ENCODE measurements at places on chromosomes 7 and 10.

DNA sequence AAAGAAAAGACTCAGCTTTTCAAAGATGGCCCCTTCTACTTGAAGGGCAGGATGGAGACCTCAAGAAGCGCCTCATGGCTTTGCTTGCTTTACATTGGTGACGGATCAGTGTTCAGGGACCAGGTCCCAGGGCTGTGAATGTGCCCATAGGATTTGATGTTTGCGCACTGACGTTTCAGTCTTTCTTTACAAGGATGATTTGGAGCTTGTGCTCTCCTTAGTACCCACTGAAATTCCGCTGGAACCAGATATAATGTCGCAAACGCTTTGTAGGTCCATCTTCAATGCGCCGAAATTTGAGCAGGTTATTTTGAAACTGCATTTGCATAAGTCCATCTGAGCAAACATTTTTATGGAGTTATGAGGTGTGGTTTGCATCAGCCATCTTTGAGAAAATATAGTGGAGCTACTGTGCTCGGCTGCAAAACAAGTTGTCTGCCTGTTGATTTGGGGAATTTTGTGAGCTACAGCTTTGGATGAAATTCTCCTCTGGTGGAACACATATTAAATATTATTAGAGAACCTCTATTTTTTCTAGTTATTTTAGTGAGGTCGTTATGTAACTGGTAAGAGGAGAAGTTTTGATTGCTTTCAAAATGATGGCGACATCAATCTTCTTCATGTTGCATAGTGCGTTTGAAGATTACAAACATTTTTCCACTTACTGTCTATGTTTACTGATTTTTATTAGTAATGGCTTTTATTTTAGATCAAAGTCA, 2.4 kb downstream of the RBM20 start:
- DNase-seq: no peak

DNA sequence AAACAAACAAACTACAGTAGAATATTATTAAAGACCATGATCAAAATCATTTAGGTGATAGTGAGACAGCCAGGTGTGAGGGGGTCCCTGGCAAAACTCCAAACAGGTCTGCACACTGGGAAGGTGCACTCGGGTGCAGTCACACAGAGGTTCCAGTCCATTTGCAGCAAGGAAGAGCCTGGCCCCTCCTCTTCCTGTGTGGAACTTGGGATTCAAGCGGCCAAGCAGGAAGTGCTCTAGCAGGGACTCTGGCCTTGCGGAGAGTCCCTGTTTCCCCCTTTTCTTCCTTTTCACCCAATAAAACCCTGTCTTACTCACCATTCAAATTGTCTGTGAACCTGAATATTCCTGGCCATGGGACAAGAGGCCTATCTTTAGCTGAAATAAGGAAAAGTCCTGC, 181.8 kb downstream of the LRRTM3 start:
- no peak for DNase-seq

GRCh38 chr7:67019562-67020390, 23.1 kb downstream of the TYW1 start:
- DNase-seq: peak; percentile 18

DNA sequence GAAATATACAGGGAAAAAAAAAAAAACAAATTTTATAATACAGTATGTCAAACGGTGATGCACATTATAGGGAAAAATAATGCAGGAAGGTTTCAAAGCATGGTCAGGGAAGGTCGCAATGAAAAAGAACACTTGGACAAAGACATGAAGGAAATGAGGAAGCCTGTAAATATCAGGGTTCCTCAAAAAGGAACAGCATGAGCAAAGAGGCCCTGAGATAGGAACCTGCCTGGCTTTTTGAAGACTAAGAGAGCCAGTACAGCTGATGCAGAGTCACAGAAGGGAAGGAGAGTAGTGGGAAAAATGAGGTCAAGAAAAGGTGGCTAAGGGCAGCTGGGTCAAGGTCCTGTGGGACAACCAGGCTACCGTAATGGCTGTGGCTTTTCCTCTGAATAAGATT, 1.9 kb downstream of the VPS41 start:
- no peak for DNase-seq

GRCh38 chr10:64463406-64463805, 942.2 kb downstream of the REEP3 start:
- no peak for DNase-seq

- DNase-seq: no peak
Observed at GRCh38 chr7:155477476-155477875, 19.5 kb downstream of the EN2 start.

GRCh38 chr10:32337350-32337749, 9.6 kb downstream of the EPC1 start:
- no peak for DNase-seq

DNA sequence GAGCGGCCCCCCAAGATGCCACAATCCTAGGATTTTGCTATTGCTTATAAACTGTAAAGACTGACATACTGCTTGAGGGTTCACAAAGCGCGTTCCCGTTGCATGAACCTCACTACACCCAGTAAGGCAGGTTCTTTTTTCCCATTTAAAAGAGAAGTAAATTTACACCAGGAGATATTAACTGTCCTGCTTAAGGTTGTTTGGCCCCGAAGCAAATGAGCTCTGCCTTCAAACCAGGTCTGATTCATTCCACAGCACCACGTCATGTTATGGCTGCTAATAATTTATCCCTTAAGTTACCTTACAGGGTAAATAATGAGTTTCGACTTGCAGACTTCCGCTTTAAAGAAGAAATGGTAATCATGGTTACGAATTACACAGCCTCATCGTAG, 559 bp upstream of the FKBP14 start:
- DNase-seq: peak; percentile 76

DNA sequence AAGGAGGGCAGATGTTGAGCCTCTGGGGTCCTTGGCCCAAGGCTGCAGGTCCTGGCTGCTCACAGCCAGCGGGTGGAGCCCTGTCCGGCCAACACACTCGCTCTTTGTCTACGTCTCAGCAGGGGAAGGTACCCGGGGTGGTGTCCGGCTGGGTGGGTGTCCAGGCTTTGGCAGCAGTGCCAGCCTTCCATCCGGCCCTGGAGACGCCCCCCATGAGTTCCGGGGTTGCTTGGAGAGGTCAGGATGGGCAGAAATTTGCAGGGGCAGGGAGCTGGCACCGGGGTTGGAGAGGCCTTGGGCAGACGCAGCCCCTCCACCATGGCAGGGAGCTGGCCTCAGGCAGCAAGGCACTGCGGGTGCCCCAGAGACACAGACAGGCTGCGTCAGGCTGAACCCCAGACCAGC, 42.2 kb upstream of the ELN start:
- DNase-seq: no peak

- no peak for DNase-seq
Observed at GRCh38 chr10:1137499-1138163, 81.4 kb downstream of the WDR37 start.

- DNase-seq: peak; percentile 8
Observed at GRCh38 chr7:84317536-84317935, 122.9 kb upstream of the SEMA3A start.

DNA sequence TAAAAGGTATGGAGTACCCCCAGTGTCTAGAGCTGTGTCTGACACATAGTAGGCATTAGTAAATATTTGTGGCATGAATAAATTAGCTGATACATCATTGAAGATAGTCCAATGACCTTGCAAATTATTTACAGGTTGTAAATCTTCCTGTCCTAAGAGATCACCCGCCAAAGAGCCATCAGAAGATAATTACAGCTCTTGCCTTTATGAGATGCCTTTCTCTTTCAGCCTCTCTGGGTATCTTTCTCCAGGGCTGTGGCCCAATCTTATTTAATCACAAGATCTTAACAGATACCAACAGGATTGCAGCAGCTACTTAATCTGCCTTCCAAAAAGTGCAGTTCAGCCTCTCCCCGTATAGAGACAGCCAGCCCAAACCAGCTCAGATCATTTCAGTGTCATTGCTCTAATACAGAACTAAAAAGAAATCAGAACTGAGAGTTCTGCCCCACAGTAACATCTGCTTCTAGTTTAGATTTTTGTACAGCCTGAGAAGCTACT, 41.5 kb downstream of the MYOF start:
- DNase-seq: peak; percentile 51

GRCh38 chr7:37531225-37531624, 82.6 kb upstream of the ELMO1 start:
- no peak for DNase-seq

GRCh38 chr10:13922586-13922985, 335.8 kb downstream of the PRPF18 start:
- DNase-seq: peak; percentile 26

DNA sequence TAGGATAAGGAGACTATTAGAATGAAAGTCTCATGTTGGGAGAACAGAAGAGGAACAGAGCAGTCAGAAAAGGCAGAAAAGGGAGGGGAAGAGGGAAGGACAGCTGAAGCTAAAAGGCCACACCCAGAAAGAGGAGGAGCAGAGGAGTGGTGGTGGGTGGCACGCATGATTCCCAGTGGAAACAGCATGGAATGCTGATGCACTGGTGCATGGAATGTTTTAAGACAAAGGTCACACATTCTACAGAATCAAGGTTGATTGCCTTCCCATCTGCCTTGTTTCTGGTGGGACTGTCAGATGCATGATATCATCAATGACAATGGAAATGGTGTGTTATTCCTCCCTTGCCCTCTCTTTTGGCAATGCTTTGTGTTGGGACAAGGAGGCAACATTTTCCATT, 285.4 kb upstream of the MKI67 start:
- DNase-seq: no peak

DNA sequence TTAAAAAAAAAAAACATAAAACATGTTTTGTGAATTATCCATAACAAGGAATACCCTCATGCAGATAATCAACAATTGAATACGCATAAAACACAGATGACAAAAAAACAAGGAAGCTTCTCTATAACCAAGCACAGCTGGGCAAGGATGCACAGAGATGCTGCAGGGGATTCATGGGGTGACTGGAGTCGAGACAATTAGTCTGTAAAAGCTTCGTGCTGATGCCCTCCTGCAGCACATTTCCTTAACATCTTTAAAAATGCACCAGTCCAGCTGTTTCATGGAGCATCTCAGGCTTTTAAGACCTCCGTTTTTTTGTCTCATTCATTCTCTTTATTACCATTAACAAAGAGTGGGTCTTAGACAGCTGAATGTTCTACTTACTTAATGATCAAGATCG, 794.0 kb upstream of the C7orf33 start:
- DNase-seq: no peak

DNA sequence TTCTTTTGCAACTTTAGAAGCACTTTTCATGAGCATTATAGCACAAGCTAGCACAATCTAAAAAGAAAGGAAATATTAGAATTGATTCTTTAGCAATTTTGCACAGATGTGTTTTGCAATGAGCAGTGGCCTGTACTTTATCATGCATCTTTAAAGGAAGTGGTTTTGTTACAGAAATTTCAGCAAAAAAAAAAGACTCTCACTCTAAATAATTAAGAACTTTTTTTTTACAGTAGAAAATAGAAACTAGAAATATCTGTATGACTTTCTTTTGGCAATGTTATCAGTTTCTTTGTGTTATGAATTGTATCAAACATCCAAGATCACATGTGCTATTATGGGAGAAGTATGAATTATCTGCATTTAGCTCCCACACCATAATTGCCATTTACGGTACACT, 195.7 kb upstream of the KLF6 start:
- no peak for DNase-seq

GRCh38 chr10:43202657-43203447, 64.0 kb downstream of the RASGEF1A start:
- no peak for DNase-seq

DNA sequence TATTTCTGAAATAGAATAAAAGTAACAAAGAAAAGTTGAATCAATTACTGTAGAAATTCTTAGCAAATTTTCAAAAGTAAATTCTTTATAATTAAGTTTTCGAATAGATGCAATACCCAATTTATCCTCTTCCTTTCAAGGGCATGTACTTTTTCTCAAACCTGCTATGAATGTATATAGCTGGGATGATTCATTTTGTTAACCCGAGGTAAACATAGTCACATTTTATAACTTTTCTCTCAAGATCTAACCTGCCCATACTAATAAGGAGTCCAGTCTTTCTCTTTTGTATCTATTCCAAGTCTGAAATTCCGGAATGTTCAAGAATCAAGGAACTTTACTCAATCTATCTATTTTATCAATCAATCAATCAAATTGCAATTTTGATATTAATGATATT, 1072.9 kb downstream of the REEP3 start:
- DNase-seq: no peak

GRCh38 chr10:94066411-94066810, 72.7 kb downstream of the PLCE1 start:
- peak; percentile 64 for DNase-seq

- no peak for DNase-seq
Observed at GRCh38 chr7:80181411-80181810, 46.8 kb downstream of the GNAI1 start.

All from amniotic epithelial cell (primary cell).